ENCODE measurements at places on chromosomes 12 and 14.

GRCh38 chr14:64929014-64929359 lies 13.6 kb downstream of the GPX2 start:
- DNase-seq, result no peak

GRCh38 chr12:75481013-75481705 lies 604 bp downstream of the GLIPR1 start:
- no peak for DNase-seq

GRCh38 chr12:93686572-93687356 lies 9.6 kb downstream of the CRADD start:
- DNase-seq, result no peak

GRCh38 chr12:63302269-63302940 lies 151.4 kb upstream of the AVPR1A start:
- no peak for DNase-seq

- DNase-seq, result no peak
Measured at GRCh38 chr12:22792138-22792537, 167.2 kb downstream of the ETNK1 start.

- DNase-seq, result no peak
Measured at GRCh38 chr14:49766839-49767238, 1.1 kb upstream of the KLHDC2 start.

- DNase-seq, result no peak
Measured at GRCh38 chr14:68127166-68127565, 307.6 kb downstream of the RAD51B start.

GRCh38 chr12:95151406-95151805 lies 65.9 kb downstream of the FGD6 start:
- no peak for DNase-seq

DNA sequence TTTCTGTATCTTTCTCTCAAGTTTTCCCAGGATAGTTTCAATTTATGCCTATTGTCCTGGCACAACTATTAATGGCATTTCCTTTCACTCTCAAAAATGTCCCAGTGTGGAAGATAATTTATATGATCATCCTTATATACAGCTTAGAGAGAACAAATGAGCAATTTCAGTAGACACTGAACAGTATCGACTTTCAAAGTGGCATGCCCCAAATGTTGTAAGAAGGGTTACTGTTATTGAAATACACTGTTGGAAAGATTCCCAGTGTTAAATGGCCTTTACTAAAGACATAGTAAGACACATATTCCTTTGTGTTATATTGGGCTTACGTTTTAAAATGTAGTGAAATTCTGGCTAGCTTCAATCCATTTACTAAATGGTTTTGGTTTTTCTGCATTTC lies 202.3 kb upstream of the CDKN3 start:
- no peak for DNase-seq
